ENCODE measurements at places on chromosomes 1 and 21. TPM values are rescaled to one million over a fixed set of nuclear protein-coding genes. Genes with fewer than 3 reads are reported as not detected.

DNA sequence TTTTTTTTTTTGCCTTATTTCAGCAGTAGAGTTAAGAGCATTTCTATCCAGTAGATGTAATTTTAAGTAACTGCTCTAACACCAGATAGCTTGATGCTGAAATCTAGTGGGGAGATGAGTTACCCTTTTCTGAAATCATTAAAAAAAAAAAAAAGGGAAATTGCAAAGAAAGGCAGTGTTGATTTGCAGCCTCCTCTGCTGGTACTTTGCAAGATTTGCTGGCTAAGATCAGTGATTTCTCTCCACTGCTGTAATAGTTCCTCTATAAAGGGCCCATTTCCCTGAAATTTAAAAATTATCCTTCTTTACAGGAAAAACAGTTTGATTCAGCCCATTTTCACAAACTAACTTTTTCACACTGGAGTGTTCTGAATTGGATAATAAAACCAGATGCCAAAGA lies 120.6 kb downstream of the PTBP2 start:
- H3K36me3 ChIP-seq: no peaks in the 10 kb centered on the region
- H3K4me3 ChIP-seq: no peak overlapping the region
- H3K4me1 ChIP-seq: peaks cover 1% of the 10 kb centered on the region
- DNase-seq: no peak
- H3K27me3 ChIP-seq: no peaks in the 10 kb centered on the region

- peaks cover 41% of the 10 kb centered on the region for H3K36me3 ChIP-seq
- peaks cover 21% of the 10 kb centered on the region for H3K4me1 ChIP-seq
- DNase-seq: no peak
- H3K27ac ChIP-seq: no peak overlapping the region
- no peak overlapping the region for H3K4me3 ChIP-seq
Measured at GRCh38 chr1:93874025-93874651, 4.9 kb downstream of the DNTTIP2 start.

- no peak overlapping the region for H3K4me3 ChIP-seq
- peaks cover 18% of the 10 kb centered on the region for H3K36me3 ChIP-seq
- peaks cover 11% of the 10 kb centered on the region for H3K4me1 ChIP-seq
Measured at GRCh38 chr1:59556802-59557548, 257.8 kb upstream of the HOOK1 start.

DNA sequence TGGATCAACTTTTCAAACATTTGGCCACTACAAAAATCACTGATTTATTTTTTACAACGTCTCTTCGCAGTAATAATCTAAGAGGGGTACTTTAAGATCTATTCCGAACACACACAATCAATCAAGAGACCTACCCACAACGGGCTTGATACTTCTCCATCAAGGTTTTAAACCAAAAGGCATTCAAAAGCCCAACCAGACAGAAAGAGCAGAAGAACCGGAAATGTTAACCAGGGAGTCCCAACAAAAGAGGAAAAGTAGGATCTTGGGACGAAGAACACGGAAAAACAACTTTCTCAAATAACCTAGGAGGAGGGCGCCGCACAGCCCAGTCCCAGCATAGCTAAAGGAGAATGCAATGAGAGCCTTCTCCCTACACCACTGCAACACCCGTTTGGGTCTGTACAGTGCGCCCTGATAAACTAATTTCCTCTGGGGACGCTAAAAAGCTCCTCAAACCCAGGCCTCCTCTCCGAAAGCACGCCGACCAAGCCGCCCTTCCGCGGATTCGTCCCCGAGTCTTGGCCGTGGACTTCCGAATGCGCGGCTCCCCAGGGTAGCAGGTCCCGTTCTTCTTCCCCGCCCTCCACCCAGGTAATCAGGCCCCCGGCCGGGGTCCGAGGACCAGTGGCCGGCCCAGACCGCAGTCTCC lies 623 bp downstream of the RPL22 start:
- peaks cover 12% of the 10 kb centered on the region for H3K36me3 ChIP-seq
- H3K4me3 ChIP-seq: peak overlapping the region; percentile 94
- DNase-seq: no peak
- H3K27me3 ChIP-seq: no peaks in the 10 kb centered on the region

GRCh38 chr1:26733982-26734381 lies 38.2 kb downstream of the ARID1A start:
- H3K27me3 ChIP-seq: no peaks in the 10 kb centered on the region
- no peak overlapping the region for H3K27ac ChIP-seq
- peaks cover 42% of the 10 kb centered on the region for H3K4me1 ChIP-seq
- H3K36me3 ChIP-seq: peaks cover 38% of the 10 kb centered on the region

GRCh38 chr1:209622841-209623829 lies 29.1 kb downstream of the LAMB3 start:
- no peak overlapping the region for H3K27ac ChIP-seq
- no peak overlapping the region for H3K4me3 ChIP-seq
- H3K27me3 ChIP-seq: peaks cover 4% of the 10 kb centered on the region
- no peaks in the 10 kb centered on the region for H3K36me3 ChIP-seq
- H3K4me1 ChIP-seq: peaks cover 2% of the 10 kb centered on the region

DNA sequence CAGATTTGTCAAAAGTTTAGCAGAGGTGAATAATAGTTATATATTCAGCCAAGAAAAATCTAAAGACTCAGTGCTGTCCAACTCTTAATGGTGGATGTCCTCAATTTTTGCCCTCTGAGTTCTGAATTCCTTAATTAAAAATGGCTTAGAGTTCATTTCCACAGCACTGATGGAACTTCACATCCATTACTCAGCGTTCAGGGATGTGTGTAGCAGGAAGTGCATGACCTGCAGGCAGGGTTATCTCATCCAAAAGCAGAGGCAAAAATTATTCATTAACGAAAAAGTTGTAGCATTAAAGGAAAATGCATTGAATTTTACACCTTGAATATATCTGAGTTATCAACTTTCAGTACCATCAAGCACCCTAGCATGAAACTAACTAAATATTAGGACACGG lies 96.7 kb downstream of the ZP4 start:
- H3K36me3 ChIP-seq: no peaks in the 10 kb centered on the region
- no peaks in the 10 kb centered on the region for H3K4me1 ChIP-seq
- H3K27ac ChIP-seq: no peak overlapping the region
- H3K4me3 ChIP-seq: no peak overlapping the region

Gene ATAD3C
- 1.0 TPM for total RNA-seq

GRCh38 chr1:155942578-155943141 lies 1.2 kb downstream of the RXFP4 start:
- H3K4me3 ChIP-seq: no peak overlapping the region
- peaks cover 14% of the 10 kb centered on the region for H3K36me3 ChIP-seq
- no peak for DNase-seq
- H3K27ac ChIP-seq: peak overlapping the region; percentile 89

DNA sequence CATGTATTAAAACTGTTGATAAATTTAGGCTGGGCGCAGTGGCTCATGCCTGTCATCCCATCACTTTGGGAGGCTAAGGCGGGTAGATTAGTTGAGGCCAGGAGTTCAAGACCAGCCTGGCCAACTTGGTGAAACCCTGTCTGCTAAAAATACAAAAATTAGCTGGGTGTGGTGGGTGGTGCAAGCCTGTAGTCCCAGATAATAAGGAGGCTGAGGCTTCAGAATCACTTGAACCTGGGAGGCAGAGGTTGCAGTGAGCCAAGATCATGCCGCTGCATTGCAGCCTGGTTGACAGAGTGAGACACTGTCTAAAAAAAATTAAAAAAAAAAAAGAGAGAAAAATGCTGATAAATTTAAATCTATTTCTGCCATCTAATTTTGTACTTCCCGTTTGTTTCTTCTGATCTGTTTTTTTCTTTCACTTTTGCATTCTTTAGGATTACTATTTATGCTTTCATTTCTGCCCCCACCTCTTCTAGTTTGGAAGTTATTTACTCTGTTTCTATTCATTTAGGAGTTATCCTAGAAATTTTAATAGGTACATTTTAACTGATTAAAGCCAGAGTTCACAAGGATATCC lies 3.2 kb upstream of the DENND1B start:
- no peaks in the 10 kb centered on the region for H3K27me3 ChIP-seq
- H3K4me3 ChIP-seq: peak overlapping the region; percentile 79
- peaks cover 34% of the 10 kb centered on the region for H3K4me1 ChIP-seq
- peaks cover 7% of the 10 kb centered on the region for H3K36me3 ChIP-seq
- DNase-seq: no peak

DNA sequence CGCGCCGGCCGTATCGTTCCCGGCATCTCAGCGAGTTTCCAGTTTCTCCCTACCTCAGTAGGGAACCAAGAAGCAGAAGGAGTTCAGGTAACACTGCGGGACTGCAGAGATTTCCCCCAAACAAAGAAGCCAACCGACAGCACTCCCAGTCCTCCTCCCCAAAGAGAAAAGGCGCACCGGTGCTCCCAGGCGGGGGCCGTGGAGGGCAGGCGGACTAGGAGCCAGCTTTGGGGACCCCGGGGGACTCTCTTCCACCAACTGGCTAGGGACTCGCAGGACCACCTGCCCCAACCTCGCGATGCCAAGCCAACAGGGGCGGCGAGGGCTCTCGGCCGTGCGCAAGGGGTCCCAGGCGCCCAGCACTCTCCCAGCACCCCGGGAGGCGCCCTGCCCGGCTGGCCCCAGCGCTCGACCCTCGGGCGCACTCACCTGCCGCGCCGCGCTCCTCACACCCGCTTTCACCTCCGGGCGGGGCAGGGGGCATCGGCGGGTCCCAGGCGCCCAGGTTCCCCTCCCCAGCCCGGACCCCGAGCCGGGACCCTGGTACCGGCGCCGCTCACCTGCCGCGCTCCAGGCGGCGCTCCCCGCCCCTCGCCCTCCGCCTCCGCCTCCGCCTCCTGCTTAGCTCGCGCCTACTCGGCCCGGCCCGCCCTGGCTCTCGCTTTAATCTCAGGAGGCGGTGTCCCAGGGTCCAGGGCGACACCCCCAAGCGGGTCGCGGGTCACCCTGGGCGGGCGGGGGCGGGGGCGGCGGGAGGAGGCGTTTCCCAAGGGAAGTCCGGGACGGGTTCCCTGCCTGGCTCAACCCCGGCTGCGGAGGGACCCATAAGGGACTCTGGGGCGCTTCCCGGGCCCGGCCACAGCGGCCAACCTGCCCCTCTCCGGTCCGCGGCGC lies at the start of gene TMPRSS2:
Gene TMPRSS2 (minus strand): TSS at position 638 of the 894 bp plus-strand sequence. CDS start 10,025 bp downstream, outside the sequence.
- H3K27ac ChIP-seq: no peak within 1 kb of the TSS
- H3K36me3 ChIP-seq: no peaks in the 10 kb centered on the region
- H3K4me1 ChIP-seq: peaks cover 6% of the 10 kb centered on the region
- no peak within 1 kb of the TSS for H3K4me3 ChIP-seq
- peak; percentile 35 for DNase-seq

Gene OLFML2B
- 0.14 TPM for total RNA-seq

- no peak overlapping the region for H3K27ac ChIP-seq
- H3K27me3 ChIP-seq: no peaks in the 10 kb centered on the region
Measured at GRCh38 chr1:242205622-242206489, 207.0 kb upstream of the MAP1LC3C start.

DNA sequence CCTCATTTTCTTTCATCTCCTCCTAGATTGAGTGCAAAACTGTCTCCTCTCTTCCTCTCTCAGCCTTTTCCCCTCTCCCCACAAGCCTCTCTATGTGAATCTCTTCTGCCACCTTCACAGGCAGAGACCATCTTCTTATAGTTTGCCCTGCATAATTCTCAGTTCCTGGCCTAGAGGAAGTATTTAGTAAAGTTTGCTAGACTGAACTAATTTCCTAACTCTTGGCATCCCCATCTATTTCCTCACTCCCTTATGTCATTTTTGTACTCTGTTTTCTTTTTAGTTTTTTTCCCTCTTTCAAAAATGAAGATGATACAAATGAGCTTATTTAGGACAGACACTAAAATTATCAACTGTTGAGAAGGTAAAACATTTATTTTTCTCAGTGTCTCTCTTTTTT lies 66.0 kb downstream of the XCL2 start:
- no peak for DNase-seq
- H3K27ac ChIP-seq: peak overlapping the region; percentile 54
- no peak overlapping the region for H3K4me3 ChIP-seq

DNA sequence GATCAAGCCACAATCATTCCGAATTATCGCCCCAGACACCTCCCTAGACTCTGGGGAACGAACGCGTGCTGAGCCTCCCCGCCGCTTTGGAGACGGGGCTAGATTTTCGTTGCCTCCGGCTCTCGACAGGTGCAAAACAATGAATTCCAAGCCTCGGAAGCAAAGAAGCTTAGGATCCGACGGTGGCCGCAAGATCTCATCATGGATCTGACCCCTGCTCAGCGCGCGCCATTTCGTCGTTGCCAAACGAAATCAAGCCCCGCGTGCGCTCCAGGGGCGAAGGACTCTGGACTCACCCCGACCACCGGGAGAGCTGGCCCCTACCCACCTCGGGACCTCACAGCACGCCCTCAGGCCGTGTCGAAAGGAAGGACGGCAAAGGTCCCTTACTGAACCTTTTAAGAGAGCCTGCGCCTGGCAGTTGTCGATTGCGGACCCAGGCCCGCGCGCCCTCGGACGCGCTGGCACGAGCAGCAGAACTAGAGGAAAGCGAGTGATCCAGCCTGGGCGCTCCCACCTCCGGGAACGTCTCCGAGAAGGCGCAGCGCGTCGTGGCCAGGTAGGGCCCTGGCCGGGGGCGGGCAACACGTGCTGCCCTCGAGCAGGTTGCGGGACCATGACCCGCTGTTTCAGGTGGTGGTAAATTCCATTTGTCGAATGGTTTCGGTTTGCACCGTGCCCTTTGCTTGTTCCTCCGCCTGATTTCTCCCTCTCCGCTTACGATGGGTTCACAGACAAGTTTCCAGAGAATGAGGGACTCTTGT lies 1.6 kb upstream of the RUNX3 start:
- peaks cover 59% of the 10 kb centered on the region for H3K4me1 ChIP-seq
- peaks cover 28% of the 10 kb centered on the region for H3K36me3 ChIP-seq
- peak overlapping the region; percentile 64 for H3K27ac ChIP-seq
- peak; percentile 41 for DNase-seq

Gene SLC6A9
- 3.0 TPM for total RNA-seq

- no peak for DNase-seq
- H3K4me3 ChIP-seq: no peak overlapping the region
- H3K4me1 ChIP-seq: no peaks in the 10 kb centered on the region
Measured at GRCh38 chr1:106620521-106620954, 435.9 kb upstream of the PRMT6 start.

- H3K4me1 ChIP-seq: no peaks in the 10 kb centered on the region
- no peak for DNase-seq
- H3K36me3 ChIP-seq: no peaks in the 10 kb centered on the region
- no peak overlapping the region for H3K27ac ChIP-seq
- H3K27me3 ChIP-seq: no peaks in the 10 kb centered on the region
Measured at GRCh38 chr1:56200442-56200841, 378.9 kb downstream of the PLPP3 start.

- DNase-seq: no peak
- H3K36me3 ChIP-seq: no peaks in the 10 kb centered on the region
- H3K4me3 ChIP-seq: no peak overlapping the region
Measured at GRCh38 chr21:20720623-20721022, 277.6 kb upstream of the NCAM2 start.

DNA sequence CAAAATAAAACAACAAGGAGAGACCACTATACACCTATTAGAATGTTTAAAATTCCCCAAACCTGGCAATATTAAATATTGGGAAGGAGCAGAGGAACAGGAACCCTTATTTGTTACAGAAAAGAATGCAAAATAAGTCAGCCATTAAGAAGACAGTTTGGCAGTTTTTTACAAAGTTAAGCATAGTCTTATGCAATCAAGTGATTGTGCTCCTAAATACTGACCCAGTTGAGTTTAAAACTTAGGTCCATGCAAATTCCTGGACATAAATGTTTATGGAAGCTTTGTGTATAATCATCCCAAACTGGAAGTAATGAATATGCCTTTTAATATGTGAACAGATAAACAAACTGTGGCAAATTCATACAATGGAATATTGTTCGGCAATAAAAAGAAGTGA lies 72.9 kb upstream of the RGS4 start:
- H3K27ac ChIP-seq: no peak overlapping the region
- H3K4me3 ChIP-seq: no peak overlapping the region
- no peaks in the 10 kb centered on the region for H3K4me1 ChIP-seq
- H3K36me3 ChIP-seq: no peaks in the 10 kb centered on the region
- peaks cover 2% of the 10 kb centered on the region for H3K27me3 ChIP-seq

- H3K27me3 ChIP-seq: no peaks in the 10 kb centered on the region
- peak overlapping the region; percentile 61 for H3K27ac ChIP-seq
- no peak overlapping the region for H3K4me3 ChIP-seq
- peaks cover 15% of the 10 kb centered on the region for H3K4me1 ChIP-seq
- no peak for DNase-seq
Measured at GRCh38 chr21:42286416-42286815, 28.8 kb downstream of the TFF3 start.
